ENCODE measurements at places on chromosomes 4 and X.

DNA sequence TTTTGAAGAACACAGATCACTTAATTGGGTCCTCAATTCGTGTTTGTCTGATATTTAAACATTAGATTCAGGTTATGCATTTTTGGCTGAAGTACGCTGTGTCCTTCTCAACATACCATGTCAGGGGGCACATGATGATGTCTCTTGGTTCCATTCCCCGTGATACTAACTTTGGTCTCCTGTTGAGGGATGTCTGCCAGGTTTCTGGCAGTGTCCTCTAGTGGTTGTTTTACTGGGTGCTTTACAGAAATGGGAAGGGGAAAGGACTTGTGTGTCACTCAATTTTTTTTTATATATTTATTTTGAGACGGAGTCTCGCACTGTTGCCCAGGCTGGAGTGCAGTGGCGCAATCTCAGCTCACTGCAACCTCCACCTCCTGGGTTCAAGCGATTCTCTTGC, 58.2 kb downstream of the WWC2 start:
- DNase-seq = no peak

- DNase-seq = no peak
Observed at GRCh38 chr4:48853604-48854394, 22.9 kb downstream of the OCIAD1 start.

- DNase-seq = no peak
Observed at GRCh38 chr4:181784881-181785280, 458.3 kb upstream of the TENM3 start.

DNA sequence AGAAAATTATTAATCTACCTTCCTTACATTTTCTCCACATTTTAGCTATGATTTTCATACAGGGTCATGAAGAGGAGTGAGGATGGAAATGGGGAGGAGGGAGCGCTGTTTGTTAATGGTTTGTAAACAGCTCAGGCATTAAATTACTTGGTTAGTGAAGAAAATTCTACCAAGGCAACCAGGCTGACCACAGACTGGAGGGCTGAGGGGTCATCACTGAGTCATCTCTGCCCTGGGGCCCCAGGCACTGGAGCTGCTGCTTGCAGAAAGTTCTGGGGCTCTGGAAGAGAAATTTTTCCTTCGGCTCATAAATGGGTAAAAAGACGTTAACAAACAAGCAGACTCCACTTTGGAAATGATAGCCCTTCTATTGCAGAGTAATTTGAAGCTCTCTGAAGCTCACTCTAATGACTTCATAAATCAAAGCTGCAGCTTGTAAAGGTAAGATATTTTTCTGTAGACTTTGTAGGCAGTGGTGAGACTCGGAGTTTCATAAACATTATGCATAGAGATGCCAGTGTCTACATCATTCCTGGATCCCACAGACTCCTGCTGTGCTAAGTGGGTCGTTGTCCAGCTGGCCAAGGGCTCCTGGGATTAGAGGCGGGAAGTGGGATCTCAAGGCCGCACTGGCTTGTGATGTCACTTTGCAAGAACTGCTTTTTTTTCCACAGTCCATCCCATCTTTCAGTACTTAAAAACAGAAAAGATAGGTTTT, 159.6 kb downstream of the PTTG2 start:
- no peak for DNase-seq

- DNase-seq = no peak
Observed at GRCh38 chr4:153566631-153567150, 100.5 kb downstream of the TMEM131L start.

GRCh38 chr4:141346144-141346543, 125.4 kb downstream of the ZNF330 start:
- no peak for DNase-seq

DNA sequence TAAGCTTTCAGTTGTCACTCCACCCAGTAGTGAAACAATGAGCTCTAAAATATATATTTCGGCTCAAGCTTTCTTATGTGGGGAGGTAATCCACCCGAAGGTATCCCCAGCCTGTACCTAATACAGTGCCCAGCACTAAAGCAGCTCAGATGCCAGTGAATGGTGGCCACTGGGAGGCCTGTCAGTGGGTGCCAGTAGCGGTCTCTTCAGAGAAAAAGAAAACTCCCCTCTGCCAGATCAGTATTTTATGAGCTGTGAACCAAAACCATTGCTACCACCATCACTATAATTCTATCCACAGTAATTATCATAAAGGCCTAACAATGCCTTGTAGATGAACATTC, 835 bp upstream of the NFKB1 start:
- peak; percentile 45 for DNase-seq

- peak; percentile 56 for DNase-seq
Observed at GRCh38 chrX:155086202-155086840, 15.0 kb downstream of the BRCC3 start.

GRCh38 chr4:88195328-88196012, 37.0 kb upstream of the ABCG2 start:
- no peak for DNase-seq

DNA sequence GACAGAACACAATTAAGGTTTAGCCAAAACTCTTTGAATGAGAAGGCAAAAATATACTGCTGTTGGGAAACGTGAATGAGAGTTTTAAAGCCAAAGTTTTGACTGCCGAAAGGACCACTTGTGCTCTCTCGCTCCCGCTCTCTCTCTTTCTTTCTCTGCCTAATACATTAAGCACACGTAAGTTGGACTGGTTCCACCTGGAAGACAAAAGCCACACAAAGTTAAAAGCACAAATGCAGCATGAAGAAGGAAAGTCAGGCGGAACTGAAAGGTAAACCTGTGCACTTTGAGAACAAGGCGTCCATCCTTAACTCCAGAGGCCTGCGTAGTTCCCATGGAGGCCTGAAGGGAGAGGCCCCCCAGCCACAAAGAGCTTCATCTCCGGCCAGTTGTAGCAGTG, 1.9 kb downstream of the DCAF12L2 start:
- DNase-seq = no peak

- peak; percentile 57 for DNase-seq
Observed at GRCh38 chrX:154401045-154401799, 3.0 kb downstream of the RPL10 start.

- DNase-seq = no peak
Observed at GRCh38 chrX:30741545-30741944, 88.3 kb downstream of the GK start.

DNA sequence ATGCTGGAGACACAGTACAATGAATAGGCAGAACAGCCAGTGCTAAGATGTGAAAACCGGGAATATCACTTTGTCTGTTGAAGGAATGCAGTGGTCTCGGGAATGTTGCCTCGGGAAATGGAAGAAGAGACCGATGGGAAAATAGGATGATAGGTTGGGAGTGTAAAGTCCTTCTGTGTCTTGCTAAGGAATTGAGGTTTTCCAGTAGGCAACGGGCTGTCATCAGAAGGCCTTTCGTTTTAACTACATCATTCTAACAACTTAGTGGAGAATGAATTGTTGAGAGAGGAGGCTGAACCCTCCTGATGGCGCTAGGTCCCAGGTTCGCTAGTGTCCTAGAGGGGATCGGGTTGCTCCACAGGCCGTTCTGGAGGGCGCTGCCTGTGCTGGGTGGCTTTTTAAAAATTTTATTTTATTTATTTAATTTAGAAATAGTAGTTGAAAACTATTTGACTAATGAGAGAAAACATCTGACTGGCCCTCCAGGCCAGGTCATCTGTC, 730 bp downstream of the VBP1 start:
- DNase-seq = peak; percentile 5

- no peak for DNase-seq
Observed at GRCh38 chr4:8238036-8238511, 31.5 kb upstream of the HTRA3 start.

DNA sequence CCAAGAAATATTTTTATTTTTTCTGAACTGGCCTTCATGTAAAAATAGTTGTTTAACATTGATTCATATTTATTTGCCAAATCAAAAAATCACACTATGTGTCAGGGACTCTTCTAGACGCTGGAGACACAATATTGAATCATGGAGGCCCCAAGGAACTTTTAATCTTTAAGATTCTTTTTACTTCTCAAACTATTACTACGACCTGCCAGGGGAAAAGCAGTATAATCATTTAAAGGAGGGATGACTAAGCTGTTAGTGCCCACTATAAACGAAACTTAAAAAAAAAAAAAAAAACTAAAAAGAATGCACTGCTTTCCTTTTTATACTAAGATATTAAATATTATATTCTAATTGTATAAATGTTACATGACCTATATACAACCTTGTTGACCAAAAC, 84.7 kb downstream of the PPA2 start:
- DNase-seq = no peak

GRCh38 chr4:190015538-190016368, 11.3 kb downstream of the FRG2 start:
- no peak for DNase-seq

DNA sequence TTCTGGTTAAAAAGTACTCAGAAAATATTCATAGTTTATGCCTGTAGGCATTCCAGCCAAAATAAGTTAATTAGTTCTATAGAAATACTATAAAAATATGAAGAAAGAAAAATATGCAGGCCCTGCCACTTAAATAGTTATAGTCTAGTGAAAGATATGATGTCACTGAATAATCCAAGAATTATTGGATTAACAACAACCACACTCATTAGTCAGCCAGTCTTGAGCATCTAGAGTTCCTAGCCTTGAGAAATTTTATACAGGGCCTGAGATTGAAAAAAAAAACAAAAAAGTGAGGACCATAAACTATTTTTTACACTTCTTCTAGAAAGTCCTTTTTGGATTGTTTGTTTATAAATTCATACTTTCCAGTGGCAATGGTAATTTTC, 823.0 kb downstream of the FAT4 start:
- no peak for DNase-seq

DNA sequence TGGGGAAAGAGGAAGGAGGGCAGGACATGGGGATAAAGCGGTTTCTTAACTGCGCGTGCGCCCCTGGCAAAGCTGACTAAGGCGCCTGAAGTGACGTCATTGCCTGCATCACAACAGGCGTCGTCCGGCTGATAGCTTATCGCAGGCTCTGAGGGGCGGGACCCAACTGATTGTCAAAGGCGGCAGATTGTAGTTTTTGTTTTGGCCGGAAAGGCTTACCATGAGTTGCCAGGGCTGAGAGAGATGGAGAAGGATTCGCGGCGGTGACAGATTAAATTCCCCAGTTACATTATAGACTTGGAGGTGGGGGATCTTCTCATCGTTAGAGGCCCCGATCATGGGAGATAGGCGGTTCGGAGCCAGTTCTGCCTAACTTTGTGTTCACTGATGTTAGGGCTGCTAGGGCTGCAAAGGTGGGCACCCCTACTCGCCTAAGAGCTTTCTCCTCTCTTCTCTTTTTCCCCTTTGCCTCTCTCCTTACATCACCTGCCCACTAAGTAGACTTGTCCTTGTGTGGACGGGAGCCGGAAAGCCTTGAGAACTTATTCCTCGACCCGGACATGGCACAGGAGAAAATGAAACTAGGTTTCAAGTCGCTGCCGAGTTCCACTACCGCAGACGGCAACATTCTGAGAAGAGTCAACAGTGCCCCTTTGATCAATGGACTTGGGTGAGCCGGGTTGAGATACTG, 148.9 kb upstream of the PLAC1 start:
- peak; percentile 89 for DNase-seq

- no peak for DNase-seq
Observed at GRCh38 chrX:93637591-93637990, 35.8 kb downstream of the NAP1L3 start.

GRCh38 chr4:73721435-73721834, 18.9 kb upstream of the CXCL8 start:
- DNase-seq = no peak

- no peak for DNase-seq
Observed at GRCh38 chrX:115642311-115642710, 81.3 kb downstream of the PLS3 start.

- no peak for DNase-seq
Observed at GRCh38 chr4:169593050-169593560, 19.3 kb downstream of the NEK1 start.

DNA sequence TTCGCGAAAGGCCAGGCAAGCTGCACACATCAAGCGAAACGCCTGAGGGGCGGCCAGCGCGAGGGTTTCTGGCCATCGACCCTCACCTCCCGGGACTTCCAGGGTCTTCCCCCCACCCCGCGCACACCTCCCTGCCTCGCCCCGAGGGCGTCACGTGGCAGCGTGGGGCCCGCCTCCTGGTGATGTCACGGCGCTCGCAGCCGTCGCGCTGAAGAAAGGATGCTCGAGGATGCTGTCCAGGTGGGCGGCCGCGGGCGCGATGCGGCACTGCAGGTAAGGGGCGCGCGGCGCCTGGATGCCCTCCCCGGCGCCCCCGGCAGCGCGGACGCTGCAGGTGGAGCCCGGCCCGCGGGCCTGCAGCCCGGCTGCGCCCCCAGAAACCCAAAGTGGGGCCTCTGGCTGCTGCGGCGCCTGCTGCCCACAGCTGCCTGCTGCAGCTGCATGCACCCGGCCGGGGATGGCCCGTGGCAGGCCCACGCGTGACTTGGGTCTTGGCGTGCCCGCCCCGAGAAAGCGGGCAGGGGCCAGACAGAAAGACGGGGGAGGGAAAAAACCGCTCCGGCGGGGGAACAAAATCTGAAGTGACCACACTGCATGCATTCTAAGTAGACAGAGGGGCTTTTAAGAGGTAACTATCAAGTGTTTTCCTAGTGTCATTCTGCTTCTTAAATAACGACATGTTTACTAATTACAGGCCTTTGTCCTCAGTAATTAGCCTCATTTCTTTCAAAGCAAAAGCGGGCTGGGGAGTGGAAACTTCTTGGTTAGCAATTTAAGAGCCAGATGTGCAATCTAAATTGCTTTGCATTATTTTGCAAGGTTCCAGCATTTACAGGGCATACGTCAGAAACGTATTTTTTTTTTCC, 1.7 kb downstream of the CLCN4 start:
- peak; percentile 28 for DNase-seq

GRCh38 chr4:6085028-6085690, 66.9 kb upstream of the C4orf50 start:
- DNase-seq = no peak

GRCh38 chr4:117068120-117068519, 17.3 kb downstream of the TRAM1L1 start:
- no peak for DNase-seq

- DNase-seq = no peak
Observed at GRCh38 chrX:68648960-68649359, 1.5 kb downstream of the STARD8 start.

GRCh38 chr4:94827481-94828110, 69.8 kb downstream of the BMPR1B start:
- no peak for DNase-seq

- DNase-seq = no peak
Observed at GRCh38 chr4:124431653-124432192, 280.8 kb downstream of the ANKRD50 start.

- no peak for DNase-seq
Observed at GRCh38 chrX:133587818-133588217, 172.5 kb upstream of the GPC4 start.

- DNase-seq = no peak
Observed at GRCh38 chr4:121139533-121140222, 24.4 kb downstream of the TNIP3 start.

- DNase-seq = no peak
Observed at GRCh38 chr4:39933671-39934590, 43.8 kb downstream of the PDS5A start.
